NCI-H1105 (cell line): ENCODE measurements at places on chromosomes 13 and 19.
A peak's percentile ranks its signal among the peaks of the same experiment; 100 is the strongest.

DNA sequence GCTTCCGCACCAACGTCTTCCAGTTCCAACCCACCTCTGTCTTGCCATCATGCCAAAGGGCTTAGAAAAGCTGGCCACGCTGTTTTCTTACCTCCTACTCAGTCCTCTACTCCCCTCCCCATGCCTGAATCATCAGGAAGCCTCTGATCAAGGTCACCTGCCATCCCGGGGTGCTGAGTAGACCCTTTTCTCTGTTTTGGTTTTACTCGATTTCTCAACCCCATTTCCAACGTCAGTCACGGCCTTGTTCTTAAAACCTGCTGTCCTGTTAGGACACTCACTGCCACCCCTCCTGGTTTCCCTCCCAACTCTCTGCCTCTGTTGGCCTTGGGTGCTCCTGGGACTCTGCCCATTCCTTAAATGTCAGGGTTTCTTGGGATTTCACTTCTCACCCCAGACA lies 350.1 kb downstream of the FOXO1 start:
- DNase-seq = no peak

- DNase-seq = no peak
These were observed 7.9 kb downstream of the PIP5K1C start for GRCh38 chr19:3692141-3693024.

DNA sequence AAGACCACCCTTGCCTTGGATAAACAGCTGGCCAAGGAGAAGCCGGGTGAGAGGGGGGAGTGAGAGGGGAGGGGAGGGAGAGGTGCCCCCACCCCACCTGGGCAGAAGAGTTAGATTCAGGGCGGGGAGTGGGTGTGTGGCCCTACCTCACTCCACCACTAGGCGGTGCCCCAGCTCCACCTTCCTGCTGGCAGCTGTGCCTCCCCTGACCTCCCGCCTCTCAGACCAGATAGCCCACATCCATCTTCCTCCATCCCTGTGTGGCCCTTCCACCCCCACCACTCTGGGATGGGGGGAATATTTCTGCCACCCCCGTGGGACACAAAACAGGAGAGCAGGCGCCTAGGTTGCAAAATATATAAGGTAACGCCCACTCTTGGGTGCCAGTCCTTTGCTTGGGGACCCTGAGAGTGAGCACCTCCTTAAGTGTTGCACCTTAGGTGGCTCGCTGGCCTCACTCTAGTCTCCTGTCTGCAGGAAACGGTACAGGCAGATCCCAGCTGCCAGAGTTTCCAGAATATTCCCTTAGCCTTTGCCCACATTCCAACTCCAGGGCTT lies 13.8 kb upstream of the EHD2 start:
- no peak for DNase-seq

- DNase-seq = no peak
These were observed 89.9 kb downstream of the COL4A1 start for GRCh38 chr13:110217085-110217484.

GRCh38 chr19:29076963-29077362 lies 136.0 kb downstream of the UQCRFS1 start:
- DNase-seq = no peak

DNA sequence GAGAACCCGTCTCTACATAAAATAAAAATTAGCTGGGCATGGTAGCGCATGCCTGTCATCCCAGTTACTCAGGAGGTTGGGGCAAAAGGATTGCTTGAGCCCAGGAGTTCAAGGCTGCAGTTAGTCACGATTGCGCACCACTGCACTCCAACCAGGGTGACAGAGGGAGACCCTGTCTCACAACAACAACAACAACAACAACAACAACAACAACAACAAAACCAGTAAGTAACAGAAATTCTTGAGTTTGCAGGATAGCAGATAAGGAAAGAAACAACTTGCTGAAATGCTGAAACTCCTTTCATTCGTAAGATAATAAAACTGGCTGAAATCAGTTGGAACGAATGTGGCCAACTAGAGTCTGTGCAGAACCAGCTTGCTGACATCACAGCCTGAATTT lies 23.1 kb upstream of the URI1 start:
- no peak for DNase-seq

DNA sequence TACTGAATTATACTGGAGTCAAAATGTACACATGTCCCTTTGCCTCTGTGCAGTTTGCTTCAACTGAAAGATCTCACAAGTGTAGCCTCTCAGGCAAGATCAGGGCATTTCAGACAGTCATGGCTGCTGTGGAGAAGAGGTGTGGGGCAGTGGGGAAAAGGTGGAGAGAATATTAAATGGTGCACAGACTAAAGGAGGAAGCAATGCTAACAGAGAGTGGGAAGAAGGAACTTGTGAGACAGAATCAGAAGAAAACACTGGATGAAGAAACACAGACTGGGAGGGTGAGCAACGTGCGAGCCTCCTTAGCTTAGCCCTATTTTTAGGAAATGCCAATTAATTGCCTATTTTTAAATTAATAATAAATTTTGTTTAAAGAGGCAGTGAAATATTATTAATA lies 49.6 kb upstream of the RAP2A start:
- DNase-seq = no peak

DNA sequence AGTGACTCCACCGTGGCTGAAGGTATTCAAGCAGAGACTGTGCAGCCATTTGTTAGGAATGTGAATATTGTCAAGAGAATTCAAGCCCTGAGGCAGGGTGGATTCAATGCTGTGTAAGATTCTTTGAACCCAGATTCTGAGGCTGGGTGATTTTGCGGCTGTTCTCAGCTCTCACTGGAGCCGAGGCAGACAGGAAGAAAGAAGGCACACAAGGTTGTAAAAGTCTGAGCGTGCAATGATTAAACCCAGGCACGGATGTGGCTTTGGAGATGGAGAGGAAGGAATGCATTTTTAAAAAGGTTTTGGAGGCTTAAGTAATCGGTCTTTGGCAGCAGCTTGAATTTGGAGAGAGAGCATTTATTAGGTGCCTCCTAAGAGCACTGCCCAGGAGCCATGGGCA lies 187.9 kb downstream of the KATNAL1 start:
- no peak for DNase-seq

DNA sequence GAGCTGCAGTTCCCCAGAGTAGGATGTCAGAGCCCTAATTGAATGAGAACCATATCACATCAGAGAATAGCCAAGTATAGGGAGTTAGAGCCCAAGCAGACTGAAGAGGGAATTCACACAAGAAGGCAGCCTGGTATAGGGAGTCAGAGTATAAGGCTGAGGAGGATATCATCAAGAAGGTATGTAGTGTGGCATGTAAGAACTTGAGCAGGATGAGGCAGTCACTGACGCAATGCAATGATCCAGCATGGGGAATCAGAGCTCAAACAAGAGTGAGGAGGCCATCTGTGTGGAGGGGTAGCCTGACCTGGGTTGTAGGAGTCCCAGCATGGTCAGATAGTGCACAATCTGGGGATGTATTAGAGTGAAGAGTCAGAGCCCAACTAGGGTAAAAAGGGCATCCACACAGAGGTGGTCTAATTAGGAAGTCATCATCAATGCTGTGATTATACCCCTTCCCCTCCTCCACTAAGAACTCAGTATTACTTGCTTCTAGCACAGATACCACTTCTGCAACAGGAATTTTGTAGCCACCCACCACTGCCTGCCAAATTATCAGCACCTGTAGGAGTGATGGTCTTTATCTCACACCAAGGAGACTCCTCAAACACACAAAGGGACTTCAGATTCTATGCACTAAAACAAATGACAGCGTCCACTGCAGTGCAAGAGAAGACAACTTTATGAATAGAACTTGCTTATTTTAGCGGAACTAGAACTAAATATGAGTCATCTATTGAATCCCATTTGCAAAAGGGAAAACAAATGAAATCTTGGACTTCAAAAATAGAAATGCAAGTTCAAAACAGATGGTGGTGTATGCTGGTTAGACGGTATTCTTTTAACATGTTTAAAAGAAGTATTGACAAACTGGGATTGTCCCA lies 107.2 kb downstream of the FNDC3A start:
- DNase-seq = no peak

DNA sequence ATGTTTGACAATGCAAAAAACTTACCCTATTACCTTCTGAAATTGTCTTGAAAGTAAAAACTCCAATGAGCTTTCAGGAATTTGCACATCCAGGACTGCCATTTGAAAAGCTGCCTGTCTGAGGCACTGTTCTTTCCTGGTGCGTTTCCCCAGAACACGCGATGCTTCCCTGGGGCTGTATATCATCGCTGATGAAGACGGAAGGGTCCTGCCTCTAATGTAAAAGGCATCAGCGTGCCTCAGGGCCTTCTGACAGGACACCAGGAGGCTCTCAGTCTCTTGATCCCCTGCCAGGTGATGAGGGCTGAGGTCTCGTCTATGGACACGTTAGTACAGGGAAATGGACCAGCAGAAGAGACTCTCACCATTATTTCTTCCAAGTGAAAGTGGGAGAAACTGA lies 296.8 kb downstream of the EFNB2 start:
- no peak for DNase-seq

- no peak for DNase-seq
These were observed 141 bp downstream of the TRPC4 start for GRCh38 chr13:37869506-37869755.

GRCh38 chr13:28268800-28269223 lies 130.5 kb downstream of the PAN3 start:
- DNase-seq = no peak

- DNase-seq = no peak
These were observed 52.6 kb downstream of the MAP4K1 start for GRCh38 chr19:38564981-38565690.

GRCh38 chr19:32418155-32418554 lies 12.6 kb downstream of the DPY19L3 start:
- no peak for DNase-seq

DNA sequence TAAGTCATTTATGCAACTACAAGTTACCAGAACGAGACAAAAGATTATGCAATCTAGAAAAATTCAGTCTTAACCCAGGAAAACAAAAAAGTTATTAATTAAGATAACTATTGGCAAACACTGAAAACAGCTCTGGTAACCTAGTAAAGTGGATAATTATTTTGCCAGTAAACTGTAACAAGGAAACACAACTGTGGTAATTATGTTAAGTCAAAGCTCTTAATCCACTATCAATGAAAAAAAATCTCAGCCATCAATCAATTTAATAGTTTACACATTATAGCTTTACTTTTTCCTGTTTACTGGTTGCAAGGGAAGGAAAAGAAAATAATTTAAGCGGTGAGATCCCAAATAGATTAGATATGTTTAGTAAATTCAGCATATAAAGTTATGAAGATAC lies 11.2 kb downstream of the EXOSC8 start:
- DNase-seq = no peak

DNA sequence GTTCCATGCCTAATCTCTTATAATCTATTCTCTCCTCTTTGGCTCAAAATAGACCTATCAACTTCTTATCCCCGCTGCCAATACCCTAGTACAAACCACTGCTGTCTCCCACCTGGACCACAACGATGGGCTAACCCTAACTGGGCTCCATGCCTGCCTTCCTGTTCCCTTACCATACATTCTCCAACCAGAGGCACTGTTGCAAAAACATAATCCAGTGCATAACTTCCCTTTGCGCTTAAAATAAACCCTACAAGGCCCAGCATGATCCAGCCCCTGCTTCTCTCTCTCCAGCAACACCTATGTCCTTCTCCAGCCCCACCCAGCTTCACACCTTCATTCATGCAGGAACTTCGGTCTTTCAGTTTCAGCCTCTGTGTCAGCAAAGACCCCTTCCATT lies 27.4 kb upstream of the CEBPA start:
- no peak for DNase-seq

DNA sequence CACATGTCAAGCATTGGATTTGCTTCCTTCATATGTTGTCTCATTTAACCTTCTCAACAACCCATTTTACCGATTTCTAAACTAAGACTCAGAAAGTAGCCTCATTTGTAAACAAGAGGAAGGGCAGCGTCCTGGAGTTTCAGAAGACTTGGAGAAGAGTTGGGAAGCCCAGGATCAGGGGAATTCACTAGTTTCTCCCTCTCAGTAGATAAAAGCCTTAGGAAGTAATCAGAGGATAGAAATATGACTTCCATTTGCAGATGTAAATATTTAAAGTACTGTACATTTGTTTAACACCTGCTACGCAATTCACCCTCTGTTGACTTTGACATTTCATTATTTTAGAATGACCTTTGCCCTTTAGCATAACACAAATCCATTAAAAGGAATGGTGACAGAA lies 216.4 kb downstream of the DCT start:
- no peak for DNase-seq

DNA sequence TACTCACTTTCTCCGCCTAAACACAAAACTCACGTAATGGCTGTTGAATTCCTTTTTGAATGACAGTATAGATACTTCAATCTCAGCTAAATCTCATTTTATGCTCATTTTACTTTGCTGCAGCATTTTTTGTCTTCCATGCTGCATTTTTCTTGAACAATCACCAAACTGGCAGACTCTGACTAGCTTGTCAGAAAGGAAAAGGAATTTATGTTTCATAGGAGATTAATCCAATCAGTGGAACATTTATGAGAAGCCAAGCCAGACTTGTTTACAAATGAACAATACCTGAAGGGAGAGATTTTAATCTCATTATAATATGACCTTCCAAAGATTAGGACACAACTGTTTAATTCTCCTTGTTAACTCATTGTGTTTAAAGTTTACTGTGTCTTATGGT lies 1044.3 kb downstream of the DIAPH3 start:
- DNase-seq = no peak

GRCh38 chr13:39273953-39274738 lies 235.9 kb downstream of the NHLRC3 start:
- no peak for DNase-seq

DNA sequence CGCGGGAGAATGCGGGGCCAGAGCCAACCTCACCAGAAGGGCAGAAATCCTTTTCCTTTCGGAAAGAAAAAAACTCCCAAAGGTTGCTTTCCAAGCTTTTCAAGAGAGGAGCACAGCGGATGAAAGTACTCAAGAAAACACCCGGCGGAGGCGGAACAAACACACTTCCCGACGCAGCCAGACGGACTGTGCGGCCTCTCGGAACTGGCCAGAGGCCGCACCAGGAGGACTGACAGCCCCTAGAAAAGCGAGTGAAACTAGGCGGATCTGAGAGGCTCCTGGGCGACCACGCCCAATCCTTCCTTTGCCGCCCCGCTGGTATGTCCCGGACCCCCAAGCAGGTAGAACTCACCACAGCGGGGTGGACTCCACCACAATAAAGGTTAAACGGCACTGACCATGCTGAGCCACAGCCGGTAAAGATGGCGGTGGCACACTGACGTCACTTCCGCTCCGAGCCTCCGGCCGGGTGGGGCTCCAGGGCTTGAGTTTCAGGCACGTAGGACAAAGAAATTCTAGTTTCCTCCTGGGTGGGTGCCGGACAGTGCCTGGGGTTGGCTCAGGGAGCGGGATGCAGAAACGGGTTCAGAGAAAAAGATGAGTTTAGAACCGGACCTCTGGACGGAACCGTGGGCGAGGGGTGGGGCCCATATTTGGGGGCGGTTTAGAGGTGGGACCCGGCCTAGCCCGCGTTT lies at the start of gene ZNF562:
Gene ZNF562, minus strand, starts transcription at position 438 of the 695 bp plus-strand sequence. CDS start 14,356 bp downstream, outside the sequence.
- DNase-seq = peak; percentile 77

DNA sequence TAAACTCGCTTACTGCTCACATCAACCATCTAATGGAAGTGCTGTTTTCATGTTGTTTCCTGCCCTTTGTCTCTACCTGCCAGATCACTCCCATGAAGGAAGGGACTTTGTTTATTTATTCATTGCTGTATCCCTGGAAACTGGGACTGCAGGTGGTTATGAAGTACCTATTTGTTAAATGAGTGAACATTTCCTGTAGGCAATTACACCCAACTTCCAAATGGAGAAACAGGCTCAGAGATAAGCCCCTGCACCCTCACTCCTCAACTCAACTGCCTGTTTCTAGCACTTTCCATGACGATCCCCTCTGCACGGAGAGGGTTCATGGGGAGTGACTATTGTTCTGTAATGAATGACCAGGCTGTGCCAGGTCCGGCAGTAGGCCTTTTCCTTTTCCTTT lies 1.9 kb upstream of the SELENOW start:
- DNase-seq = peak; percentile 93
